ENCODE measurements at places on chromosomes 2 and 18.

DNA sequence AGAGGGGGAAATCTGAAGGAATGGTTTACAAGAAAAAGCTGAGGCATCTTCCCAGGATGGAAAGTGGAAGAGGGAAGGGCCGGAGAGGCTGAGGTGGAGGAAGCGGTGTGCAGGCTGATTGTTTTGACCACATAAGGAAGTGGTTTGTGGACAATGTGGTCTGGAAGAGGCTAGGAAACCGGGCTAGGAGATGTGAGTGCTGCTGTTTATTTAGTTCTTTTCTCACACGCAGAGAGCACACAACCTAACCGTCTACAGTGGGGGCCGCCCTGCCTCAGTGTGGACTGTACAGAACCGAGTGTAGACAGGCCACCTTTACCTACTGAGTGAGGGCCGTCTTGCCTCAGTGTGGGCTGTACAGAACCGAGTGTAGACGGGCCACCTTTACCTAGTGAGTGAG lies 251.7 kb upstream of the PXDN start:
- no peak for DNase-seq

- DNase-seq: no peak
Measured at GRCh38 chr2:206432193-206433082, 10.9 kb upstream of the ADAM23 start.

- DNase-seq: no peak
Measured at GRCh38 chr2:33068261-33068660, 121.5 kb downstream of the LTBP1 start.

GRCh38 chr18:72458271-72458670 lies 85.9 kb downstream of the CBLN2 start:
- DNase-seq: no peak

DNA sequence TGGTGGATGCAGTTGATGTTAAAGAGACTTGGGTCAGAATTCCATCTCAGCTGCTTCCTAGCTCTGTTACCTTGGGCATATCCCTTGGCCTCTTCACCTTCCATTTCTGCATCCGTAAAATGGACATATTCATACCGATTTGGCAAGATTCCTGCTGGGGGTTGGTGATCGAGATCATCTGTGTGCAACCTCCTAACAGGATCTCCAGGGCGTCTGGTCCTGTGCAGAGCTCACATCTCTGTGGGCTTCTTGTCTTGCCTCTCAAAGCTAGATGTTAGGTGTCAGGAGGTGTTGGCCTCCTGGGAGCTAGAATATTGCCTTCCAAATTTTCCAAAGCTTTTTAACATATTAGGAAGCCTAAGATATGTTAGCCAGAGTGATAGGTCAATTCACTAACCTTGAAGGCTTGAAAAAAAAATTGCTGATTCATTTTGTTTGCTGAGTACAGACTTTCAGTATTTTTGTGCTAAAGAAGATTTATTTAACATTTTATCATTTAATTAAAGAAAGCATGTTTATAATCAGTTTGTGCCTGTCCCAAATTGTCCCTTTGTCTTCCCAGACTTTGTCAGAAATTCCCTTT lies 69.7 kb upstream of the ZNF516 start:
- DNase-seq: no peak

DNA sequence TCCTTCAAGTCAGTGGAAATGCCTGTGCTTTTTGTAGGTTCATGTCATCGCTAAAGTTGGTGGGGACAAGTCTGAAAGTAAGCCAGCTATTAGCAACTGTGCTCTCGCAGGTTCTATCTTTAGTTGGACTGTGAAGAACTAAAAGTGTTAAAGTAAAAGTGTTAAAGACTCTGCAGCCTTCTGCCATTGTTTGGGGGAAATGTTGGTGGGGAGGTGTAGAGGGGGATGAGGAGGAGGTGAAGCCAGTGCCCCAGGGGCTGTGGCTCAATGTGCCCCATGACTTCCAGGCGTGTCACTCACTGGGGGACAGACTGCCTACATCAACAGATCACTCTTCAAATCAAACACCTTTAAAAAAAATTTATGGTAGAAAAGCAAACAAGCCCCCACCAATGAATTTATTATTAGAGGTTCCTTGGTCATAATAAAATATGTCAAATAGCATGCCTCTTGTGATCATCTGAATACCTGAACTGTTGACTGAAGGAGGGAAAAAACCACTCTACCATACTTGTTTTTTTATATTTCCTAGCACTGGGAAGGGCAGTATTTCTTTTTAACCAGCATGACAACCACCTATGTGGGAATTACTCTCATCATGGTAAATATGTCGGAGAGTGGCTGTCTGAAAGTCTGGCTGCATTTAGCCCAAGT lies 19.3 kb downstream of the TGFA start:
- no peak for DNase-seq

GRCh38 chr2:175824243-175824642 lies 177.8 kb downstream of the LNPK start:
- DNase-seq: no peak

GRCh38 chr18:55869556-55870501 lies 281.8 kb upstream of the TCF4 start:
- no peak for DNase-seq

- DNase-seq: no peak
Measured at GRCh38 chr2:64581777-64582539, 57.8 kb downstream of the AFTPH start.

- DNase-seq: no peak
Measured at GRCh38 chr2:223692191-223692947, 90.2 kb upstream of the SCG2 start.

Measured in stimulated activated CD4-positive, alpha-beta T cell treated with anti-CD3 and anti-CD28 coated beads, Interleukin-1b, Interleukin-23, amount 100 ng/mL, for 48 hours (primary cell).